Uterus (tissue), 4 donors: ENCODE measurements at places on chromosomes 3 and 15.

GRCh38 chr15:78322243-78322642, 17.9 kb upstream of the CRABP1 start:
- DNase-seq = no peak

DNA sequence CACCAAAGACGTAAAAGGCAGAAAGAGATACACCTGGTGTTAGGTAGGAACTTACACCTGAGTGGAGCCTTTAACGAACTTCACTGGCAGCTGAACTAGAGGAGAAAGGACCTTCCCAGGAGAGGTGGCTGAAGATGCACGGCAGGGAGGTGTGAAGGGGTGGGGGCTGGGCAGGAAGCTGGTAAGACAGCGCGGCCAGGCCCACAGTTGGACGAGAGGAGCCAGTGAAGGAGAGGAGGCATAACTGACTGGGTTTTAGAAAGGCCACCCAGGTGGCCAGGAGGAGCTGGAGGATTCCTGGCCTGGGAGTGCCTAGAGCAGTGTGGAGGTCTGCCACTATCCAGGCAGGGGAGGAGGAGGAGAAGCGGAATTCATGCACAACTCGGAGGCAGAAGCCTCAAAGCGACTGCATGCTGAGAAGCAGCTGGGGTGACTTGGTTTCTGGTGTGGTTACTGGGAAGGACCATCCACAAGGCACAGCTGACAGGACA, 51.9 kb downstream of the SLC41A3 start:
- no peak for DNase-seq

DNA sequence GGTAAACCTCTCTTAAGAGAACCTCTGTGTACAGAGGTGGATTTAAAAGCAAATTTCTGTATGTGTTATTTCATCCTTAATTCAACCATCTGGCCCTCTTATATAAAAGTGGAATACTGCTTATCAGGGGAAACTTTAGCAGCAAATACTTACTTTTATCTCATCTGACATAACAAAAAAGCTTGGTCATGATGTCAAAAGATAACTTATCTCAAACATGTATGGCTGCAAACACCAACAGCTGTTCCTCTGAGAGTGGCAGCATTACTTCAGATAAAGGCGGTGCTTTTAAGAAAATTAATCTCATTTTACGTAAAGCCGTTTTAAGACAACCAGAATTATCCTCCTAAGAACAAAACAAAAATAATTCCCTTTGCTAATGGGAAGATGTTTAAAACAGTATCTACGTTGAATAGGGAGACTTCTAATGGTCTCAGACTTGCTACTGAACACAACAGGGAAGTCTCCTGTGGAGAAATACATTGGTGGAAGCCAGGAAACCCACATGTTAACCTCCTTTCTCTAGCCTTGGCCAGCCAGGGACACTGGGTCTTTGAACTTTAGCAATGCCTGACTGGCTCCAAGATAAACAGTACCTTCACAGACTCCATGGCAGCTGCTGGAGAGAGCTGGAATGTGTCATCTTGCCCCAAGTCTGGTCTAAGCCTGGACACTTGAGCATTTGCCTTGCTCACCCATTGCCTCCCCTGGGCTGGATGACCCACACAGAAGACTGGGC, 18.1 kb downstream of the ARRDC4 start:
- no peak for DNase-seq

DNA sequence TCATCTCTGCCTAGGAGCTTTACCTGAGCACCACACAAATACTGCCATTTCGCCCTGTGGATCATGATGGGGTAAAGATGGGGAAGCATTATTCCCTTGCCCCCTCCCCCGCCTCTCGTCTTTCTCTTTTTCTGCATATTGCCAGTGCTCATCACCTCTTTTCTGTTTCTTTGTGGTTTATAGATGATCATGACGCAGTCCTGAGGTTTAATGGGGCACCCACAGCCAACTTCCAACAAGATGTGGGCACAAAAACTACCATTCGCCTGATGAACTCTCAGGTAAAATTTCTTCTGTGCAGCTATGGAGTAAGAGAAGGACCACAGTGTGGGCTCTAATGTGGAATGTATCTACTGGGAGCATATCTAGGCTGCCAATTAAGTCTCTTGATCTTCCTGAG, 88.2 kb downstream of the RPL39L start:
- DNase-seq = no peak
